ENCODE measurements at places on chromosomes 7 and 10.

GRCh38 chr10:127906548-127907377, at the start of gene PTPRE:
PTPRE (plus strand) TSS chr10:127907103; CDS start chr10:128040882, 133,779 bp downstream.
- peak; percentile 65 for DNase-seq

- peak; percentile 34 for DNase-seq
Measured at GRCh38 chr10:32957341-32958084, 517 bp downstream of the ITGB1 start.

GRCh38 chr7:28509251-28510025, 97.1 kb downstream of the CREB5 start:
- DNase-seq: no peak

DNA sequence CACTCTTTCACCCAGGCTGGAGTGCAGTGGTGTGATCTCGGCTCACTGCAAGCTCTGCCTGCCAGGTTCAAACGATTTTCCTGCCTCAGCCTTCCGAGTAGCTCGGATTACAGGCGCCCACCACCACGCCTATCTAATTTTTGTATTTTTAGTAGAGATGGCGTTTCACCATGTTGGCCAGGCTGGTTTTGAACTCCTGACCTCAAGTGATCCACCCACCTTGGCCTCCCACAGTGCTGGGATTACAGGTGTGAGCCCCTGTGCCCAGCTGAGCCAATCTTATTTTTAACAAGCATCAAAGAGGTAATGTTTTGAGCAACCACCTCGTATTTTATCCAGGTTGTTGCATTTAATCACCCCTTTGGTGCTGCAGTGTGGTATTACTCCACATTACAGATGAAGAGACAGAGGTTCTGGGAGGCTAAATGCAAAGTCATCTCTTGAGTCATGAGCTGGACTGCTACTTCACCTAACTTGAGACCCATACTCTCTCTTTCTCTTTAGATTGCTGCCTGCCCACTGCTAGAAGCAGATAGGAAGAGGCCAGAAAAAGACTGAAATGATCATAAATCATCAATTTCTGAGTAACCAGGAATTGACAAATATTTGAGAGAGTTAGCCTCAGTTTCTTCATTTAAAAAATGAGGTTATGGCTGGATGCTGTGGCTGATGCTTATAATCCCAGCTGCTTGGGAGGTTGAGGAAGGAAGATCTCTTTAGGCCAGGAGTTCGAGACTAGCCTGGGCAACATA, 116.2 kb downstream of the CAMK1D start:
- no peak for DNase-seq

DNA sequence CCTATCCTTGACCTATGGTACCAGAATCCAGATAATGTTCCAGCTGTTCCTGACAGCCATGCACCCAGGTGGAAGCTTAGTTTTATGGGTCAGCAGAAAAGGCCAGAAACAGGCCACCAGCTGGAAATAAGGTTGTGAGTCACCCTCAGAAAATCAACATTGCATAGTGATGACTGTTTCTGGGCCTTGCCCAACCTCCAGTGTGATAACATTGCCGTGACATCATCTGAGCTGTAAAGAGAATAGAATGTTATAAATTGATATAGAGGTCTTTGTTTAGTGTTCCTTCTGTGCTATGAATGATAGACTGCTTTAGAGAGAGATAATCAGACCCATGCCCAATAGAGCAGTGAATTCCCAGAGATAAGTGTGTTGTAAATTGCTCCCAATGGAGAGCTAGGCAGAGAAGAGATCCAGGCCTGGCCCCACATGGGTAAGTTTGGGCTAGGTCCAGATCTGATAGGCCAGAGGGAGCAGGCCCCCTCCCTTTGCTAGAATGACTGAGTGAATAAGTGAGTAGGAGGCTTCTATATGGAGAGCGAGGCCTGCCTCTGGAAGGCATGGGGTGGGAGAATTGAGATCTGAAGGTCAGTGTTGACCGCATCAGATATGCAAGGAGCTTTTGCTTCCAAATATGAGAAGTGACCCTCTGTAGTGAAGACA, 14.2 kb upstream of the HPS1 start:
- DNase-seq: no peak

- DNase-seq: no peak
Measured at GRCh38 chr10:51186361-51186760, 112.1 kb downstream of the PRKG1 start.

Data from activated CD8-positive, alpha-beta T cell treated with anti-CD3 and anti-CD28 coated beads, Interleukin-2, amount 10 ng/mL, durations not matched to agents 7 days and 5 days (primary cell).